Omental fat pad (tissue), 4 donors: ENCODE measurements at places on chromosomes 7 and 10. TPM values are rescaled to one million over a fixed set of nuclear protein-coding genes. Genes with fewer than 3 reads are reported as not detected.

DNA sequence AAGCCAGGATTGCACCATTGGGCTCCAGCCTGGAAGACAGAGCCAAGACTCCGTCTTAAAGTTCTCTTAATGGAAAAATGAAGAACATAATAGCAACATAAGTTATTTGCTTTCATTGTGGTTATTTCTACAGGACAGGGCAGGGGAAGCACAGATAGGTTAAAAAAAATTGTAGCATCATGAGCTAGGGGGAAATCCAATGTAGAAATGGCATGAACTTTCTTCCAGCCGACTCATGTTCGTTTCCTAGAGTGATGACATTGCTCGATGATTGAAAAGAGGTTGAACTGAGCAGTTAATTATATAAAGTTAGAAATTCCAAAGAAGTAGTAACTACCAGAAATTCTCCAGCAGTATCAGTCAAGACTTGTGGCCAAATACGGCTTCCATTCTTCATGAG is 64.9 kb downstream of the DAGLB start:
- DNase-seq, result no peak

GRCh38 chr7:24158975-24159374 is 125.0 kb upstream of the NPY start:
- no peak for DNase-seq

GRCh38 chr10:49394933-49395740 is 752 bp downstream of the DRGX start:
- DNase-seq, result no peak

DNA sequence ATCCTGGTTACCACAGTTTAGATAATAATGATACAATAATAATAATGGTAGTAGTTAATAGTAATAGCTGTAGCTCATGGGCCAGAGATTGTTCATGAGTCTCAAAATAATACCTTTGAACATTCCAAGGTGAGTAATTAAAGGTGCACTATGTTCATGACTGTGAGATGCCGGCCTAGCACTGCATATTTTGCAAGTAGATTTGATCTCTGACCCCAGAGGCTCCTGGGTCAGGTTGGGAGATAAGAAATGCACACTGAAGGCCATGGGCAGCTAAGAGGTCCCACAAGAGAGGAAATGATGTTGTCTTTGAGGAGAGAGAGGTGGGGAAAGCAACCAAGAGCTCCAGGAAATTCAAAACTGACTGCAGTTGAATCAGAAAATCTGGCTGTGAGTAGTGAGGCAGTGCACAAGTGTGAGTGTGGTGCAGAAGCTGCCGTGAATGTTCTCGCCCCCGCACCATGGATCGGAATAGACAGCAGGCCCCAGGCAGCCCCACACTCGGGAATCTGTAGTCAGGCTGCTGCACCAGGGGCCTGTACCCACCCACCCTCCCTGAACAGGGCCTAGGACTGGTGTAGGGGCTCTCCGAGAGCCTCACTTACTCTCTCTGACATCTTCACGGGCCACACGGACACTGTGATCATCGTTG is 11.9 kb downstream of the CPXM2 start:
- DNase-seq, result no peak

GRCh38 chr7:111029574-111030251 is 61.2 kb upstream of the LRRN3 start:
- no peak for DNase-seq

- no peak for DNase-seq
These were observed 50.5 kb downstream of the DENND11 start for GRCh38 chr7:141651417-141651816.

DNA sequence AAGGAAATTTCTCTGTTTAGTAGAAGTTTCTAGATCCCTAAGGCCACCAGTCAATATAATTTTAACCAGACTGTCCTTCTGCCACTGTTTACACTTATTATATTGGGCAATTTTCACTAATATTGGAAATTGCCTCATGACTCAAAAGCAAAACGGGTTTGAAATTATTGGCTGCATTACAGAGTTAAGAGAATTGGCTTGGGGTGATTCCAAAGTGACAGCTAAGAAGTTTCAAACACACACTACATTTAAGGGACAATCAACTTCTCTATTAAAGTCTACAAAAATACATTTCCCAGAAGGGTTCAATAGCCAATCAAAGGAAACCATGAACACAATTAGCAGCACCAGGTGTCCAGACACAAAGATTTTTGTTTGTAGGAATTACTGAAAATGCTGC is 111.9 kb downstream of the NEBL start:
- no peak for DNase-seq

DNA sequence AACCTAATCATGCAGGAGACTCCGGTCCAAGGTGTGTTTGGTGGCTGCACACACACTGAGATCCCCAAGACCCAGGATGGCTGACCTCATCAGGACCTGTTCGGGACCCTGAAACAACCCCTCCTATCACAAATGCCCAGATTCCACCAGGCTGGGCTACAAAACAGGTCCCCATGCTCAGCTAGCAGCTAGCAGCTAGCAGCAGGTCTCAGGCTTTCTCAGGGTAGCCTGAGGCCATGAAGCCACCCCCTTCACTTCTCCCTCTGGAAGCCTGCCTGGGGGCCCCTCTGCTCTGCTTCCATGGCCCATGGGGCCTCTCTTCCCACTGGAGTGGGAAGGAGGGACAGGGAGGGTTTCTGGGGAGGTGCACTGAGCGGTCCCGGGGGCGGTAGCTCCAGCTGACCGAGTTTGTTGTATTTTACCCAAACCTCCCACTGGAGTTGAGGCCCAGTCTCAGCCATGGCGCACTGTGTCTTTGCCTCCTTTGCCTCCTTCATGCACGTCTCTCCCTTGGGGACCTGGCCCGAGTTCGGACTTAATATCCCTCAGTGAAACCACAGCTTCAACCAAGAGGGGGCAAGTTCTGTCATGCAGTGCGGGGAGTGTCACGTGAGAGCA is 95.1 kb upstream of the GPR26 start:
- DNase-seq, result no peak

DNA sequence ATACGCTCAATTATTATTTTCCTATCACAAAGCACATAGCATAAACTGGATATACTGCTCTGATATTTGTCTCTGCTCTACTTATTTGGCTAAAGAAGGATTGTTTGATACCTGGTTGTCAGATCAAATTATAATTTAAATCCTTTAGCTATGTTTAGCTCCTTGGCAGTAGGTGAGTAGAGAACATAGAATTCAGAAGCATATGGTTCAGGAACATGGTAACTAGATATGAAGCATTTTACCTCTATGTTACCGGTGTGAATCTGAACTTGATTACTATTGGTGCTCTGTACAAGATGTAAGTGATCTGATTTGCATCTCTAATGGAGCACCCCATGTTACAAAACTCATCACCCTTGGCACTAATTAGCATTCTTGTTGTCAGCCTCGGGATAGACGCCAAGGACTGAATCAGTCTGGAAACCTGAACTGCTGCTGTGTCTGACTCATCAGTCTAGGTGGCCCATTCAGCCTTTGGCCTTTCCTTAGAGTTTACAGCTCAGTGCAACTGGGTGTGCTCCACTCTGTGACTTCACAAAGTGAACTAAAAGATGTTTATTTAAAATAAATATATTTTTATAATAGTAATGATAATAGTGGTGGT is 12.3 kb upstream of the MYPN start:
- peak; percentile 50 for DNase-seq

GRCh38 chr10:98349508-98349922 is 65.5 kb downstream of the PYROXD2 start:
- no peak for DNase-seq

DNA sequence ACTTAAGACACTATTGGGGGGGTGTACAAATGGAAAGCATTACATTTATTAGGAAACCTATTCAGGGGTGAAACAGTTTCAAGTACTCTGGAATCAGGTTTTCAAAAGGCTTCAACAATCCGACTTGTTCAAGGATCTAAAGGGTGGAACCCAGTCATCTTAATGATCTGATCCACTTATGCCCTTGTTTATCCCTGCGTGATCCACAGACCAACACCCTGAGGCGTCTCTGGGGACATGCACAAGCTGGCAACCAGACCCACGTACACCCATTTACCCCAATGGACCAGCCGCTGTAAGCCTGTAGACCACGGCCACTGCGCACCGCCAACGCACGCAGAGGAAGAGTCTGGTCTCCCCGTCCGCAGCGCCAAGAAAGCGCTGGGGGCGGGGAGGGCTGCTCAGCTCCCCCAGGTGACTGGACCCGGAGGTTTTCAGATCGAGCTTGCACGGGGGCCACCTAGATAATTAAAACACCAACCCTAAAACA is 13.4 kb downstream of the HNRNPF start:
- no peak for DNase-seq

DNA sequence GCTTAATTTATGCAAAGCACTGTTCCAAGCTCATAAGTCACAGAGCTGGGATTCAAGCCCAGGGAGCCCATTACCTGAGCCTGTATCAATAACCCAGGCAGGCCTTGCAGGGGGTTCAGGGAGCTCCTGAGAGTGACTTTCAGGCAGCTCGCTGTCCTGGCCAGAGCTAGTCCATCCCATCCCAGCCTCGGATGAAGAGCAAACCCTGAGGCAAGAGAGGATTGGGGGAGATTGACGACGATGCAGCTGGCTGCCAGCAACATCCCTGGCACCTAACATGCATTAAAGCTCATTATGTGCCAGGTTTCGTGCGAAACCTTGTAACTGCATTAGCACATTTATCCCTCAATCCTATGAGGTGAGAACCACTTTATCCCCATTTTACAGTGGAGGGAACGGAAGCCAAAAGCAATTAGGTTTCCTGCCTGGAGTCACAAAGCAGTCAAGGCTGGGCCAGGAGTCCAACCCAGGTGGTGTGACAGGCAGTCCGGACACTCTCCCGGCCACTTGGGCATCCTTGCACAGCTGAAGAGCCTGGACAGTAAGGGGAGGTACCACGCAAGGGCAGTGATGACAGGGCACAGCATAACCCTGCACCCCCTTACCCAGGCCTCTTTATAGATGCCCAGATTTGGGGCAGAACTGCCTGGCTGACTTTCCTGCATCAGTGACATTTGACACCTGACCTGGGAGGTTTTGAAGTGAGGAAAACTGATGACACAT is 129.8 kb upstream of the CHST15 start:
- DNase-seq, result no peak

DNA sequence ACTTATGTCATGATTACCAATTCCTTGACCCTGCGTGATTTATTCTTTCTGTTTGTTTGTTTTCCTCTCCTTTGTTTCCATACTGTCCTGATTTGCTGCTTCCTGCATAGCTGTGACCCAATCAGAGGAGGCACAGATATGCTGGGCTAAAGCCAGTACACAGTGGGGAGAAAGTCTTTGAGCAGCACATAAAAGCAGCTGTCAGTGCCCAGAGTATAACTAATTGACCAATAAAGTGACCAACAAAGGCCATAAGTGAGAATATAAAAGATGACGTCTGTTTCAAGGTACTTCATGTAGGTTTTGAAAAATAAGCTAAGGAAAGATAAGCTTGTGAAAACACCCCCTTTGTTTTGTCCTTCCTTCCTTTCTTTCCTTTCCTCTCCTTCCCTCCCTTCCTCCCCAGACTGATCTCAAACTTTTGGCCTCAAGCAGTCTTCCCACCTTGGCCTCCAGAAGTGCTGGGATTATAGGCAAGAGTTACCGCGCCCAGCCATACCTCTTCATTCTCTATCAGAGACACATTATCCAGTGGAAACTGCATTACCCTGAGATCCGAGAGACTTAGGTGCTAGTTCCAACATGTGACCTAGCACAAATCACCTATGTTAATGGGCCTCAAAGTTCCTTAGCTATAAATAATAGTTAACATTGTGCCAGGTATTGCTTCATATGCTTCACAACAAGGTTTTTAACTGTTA is 17.0 kb downstream of the BCAP29 start:
- DNase-seq, result no peak

- no peak for DNase-seq
These were observed 3.9 kb downstream of the ADAM12 start for GRCh38 chr10:126384269-126384873.

DNA sequence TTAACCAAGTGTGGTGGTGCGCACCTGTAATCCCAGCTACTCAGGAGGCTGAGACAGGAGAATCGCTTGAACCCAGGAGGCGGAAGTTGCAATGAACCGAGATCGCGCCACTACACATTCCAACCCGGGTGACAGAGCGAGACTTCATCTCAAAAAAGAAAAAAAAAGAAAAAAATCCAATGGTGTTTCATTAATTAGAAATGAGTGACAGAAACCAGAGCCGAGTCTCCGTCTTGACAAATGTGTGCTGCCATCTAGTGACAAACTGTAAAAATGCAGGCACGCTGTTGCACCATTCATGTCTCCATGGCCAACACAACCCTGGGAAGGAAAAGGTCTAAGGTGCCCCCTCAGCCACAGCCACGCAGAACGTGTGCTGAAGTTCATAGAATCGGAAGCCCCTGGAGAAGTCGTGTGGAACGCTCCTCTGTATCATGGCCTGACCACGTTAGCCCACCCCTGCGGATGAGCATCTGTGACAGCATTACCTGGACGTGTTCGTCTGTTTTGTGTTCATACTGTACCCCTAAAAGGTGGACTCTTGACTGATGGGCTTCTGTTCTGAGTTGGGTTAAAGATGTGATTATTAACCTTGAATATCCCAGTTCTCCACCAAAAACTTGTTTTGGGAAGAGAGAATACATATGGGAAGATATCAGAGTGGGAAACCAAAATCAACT is 94.9 kb downstream of the LYZL2 start:
- DNase-seq, result peak; percentile 70

GRCh38 chr10:2688958-2689357 is 378.4 kb upstream of the PFKP start:
- DNase-seq, result no peak

PRPS1L1 gene
- not detected for total RNA-seq

NAT16 gene
- total RNA-seq, result not detected

SLC16A12 gene
- 5.8 TPM for total RNA-seq

KCP gene
- total RNA-seq, result 0.88 TPM

IFIT3 gene
- total RNA-seq, result 23.2 TPM

HDAC9 gene
- 17.8 TPM for total RNA-seq

RSPH10B gene
- total RNA-seq, result 0.24 TPM

SLC39A12 gene
- total RNA-seq, result 0.47 TPM

VOPP1 gene
- total RNA-seq, result 61.2 TPM

FIGNL1 gene
- 7.0 TPM for total RNA-seq

PHYH gene
- total RNA-seq, result 21.9 TPM

ATP6V1F gene
- 86.7 TPM for total RNA-seq

NDUFB2 gene
- total RNA-seq, result 118 TPM

SYT15 gene
- 2.5 TPM for total RNA-seq

SLC26A5 gene
- not detected for total RNA-seq

LRRD1 gene
- not detected for total RNA-seq

RBP4 gene
- 1,096 TPM for total RNA-seq
